Osteoblast (primary cell): ENCODE measurements at places on chromosomes 12 and 14. TPM values are rescaled to one million over a fixed set of nuclear protein-coding genes. Genes with fewer than 3 reads are reported as not detected.
A peak's percentile ranks its signal among the peaks of the same experiment; 100 is the strongest.

GRCh38 chr12:94025756-94026155 lies 122.6 kb upstream of the PLXNC1 start:
- H3K4me1 ChIP-seq: no peaks in the 10 kb centered on the region
- no peak overlapping the region for H3K27ac ChIP-seq

- H3K27ac ChIP-seq: no peak overlapping the region
- no peak overlapping the region for H3K4me3 ChIP-seq
- H3K4me1 ChIP-seq: no peaks in the 10 kb centered on the region
- no peaks in the 10 kb centered on the region for H3K27me3 ChIP-seq
Measured at GRCh38 chr12:129901254-129901653, 2.6 kb downstream of the TMEM132D start.

DNA sequence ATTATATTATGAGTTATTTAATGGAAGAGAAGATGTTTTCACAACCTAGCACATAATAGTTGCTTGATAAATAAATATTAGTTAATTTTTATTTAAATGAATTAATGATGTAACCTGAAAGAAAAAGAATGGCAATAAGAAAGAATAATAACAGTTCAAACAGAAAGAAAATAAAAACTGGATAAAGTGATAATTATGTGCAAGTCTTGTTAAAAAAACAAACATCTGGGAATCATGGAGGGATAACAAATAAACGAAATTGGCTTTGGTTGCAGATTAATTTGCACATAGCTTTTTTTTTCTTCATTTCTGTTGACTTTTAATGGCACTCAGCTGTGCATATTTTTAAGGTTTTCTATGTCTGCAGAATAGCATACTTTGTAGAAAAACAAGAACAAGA lies 23.4 kb upstream of the ABCD2 start:
- H3K36me3 ChIP-seq: no peaks in the 10 kb centered on the region
- no peak overlapping the region for H3K4me3 ChIP-seq
- no peak for DNase-seq

- no peak for DNase-seq
- no peaks in the 10 kb centered on the region for H3K4me1 ChIP-seq
- no peaks in the 10 kb centered on the region for H3K36me3 ChIP-seq
- no peak overlapping the region for H3K27ac ChIP-seq
- no peaks in the 10 kb centered on the region for H3K27me3 ChIP-seq
Measured at GRCh38 chr12:92342574-92342973, 196.9 kb upstream of the BTG1 start.

GRCh38 chr12:73445658-73446324 lies 1091.8 kb upstream of the ATXN7L3B start:
- no peaks in the 10 kb centered on the region for H3K27me3 ChIP-seq
- no peaks in the 10 kb centered on the region for H3K4me1 ChIP-seq
- H3K27ac ChIP-seq: no peak overlapping the region
- H3K36me3 ChIP-seq: no peaks in the 10 kb centered on the region

- peak; percentile 84 for DNase-seq
- peaks cover 18% of the 10 kb centered on the region for H3K36me3 ChIP-seq
- peak within 1 kb of the TSS; percentile 91 for H3K27ac ChIP-seq
- H3K27me3 ChIP-seq: no peaks in the 10 kb centered on the region
- H3K4me1 ChIP-seq: peaks cover 18% of the 10 kb centered on the region
Measured at GRCh38 chr12:95790033-95790916, at the start of gene NTN4. Gene NTN4, minus strand, starts transcription at chr12:95790764. Its CDS starts 455 bp downstream, at chr12:95790309.

DNA sequence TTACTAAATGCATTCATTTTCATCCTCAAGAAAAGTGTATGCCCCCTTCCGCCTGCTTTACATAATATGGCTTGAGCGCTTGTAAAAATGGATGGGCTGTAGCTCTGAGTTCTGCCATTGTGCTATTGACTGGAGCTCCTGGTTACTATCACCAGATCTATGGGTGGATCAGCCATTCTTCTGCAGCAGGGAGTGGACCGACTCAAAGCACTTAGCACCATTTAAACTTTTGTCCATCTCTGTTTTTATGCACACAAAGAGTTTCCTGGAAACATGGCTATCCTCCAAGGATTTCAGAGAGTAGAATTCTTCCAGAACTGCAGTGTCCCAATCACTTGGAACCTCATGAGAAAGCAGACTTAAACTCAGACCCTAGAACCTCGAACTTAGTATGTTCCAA lies 4.5 kb upstream of the NUMB start:
- H3K4me1 ChIP-seq: peaks cover 88% of the 10 kb centered on the region
- peak overlapping the region; percentile 88 for H3K27ac ChIP-seq
- H3K36me3 ChIP-seq: no peaks in the 10 kb centered on the region
- no peaks in the 10 kb centered on the region for H3K27me3 ChIP-seq

DNA sequence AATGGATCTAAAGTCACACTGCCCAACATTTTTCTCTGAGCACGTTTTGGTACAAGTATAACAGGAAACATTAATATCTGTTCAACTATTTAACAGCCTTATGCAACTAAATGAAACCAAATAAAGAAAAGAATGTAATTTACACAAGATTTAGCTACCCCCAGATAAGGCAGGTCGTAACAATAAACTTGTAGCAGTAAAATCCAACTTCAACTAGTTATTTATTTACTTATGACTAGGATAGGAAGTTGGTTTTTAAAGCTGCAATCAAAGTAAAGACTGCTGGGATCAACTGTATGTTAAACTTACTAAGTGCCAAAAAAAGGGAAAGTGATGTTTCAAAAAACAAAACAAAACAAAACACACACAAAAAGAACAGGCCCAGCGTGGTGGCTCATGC lies 30.9 kb downstream of the FERMT2 start:
- H3K4me1 ChIP-seq: peaks cover 78% of the 10 kb centered on the region
- peaks cover 40% of the 10 kb centered on the region for H3K36me3 ChIP-seq
- no peak for DNase-seq
- no peak overlapping the region for H3K4me3 ChIP-seq

- H3K27ac ChIP-seq: no peak overlapping the region
- H3K27me3 ChIP-seq: no peaks in the 10 kb centered on the region
- no peak overlapping the region for H3K4me3 ChIP-seq
- H3K36me3 ChIP-seq: no peaks in the 10 kb centered on the region
- DNase-seq: peak; percentile 37
- peaks cover 25% of the 10 kb centered on the region for H3K4me1 ChIP-seq
Measured at GRCh38 chr14:68377459-68377858, 415.4 kb downstream of the ZFP36L1 start.

GRCh38 chr14:105491366-105491973 lies 424 bp downstream of the TEDC1 start:
- no peaks in the 10 kb centered on the region for H3K36me3 ChIP-seq
- H3K4me3 ChIP-seq: peak overlapping the region; percentile 77
- H3K27ac ChIP-seq: no peak overlapping the region
- DNase-seq: peak; percentile 96

DNA sequence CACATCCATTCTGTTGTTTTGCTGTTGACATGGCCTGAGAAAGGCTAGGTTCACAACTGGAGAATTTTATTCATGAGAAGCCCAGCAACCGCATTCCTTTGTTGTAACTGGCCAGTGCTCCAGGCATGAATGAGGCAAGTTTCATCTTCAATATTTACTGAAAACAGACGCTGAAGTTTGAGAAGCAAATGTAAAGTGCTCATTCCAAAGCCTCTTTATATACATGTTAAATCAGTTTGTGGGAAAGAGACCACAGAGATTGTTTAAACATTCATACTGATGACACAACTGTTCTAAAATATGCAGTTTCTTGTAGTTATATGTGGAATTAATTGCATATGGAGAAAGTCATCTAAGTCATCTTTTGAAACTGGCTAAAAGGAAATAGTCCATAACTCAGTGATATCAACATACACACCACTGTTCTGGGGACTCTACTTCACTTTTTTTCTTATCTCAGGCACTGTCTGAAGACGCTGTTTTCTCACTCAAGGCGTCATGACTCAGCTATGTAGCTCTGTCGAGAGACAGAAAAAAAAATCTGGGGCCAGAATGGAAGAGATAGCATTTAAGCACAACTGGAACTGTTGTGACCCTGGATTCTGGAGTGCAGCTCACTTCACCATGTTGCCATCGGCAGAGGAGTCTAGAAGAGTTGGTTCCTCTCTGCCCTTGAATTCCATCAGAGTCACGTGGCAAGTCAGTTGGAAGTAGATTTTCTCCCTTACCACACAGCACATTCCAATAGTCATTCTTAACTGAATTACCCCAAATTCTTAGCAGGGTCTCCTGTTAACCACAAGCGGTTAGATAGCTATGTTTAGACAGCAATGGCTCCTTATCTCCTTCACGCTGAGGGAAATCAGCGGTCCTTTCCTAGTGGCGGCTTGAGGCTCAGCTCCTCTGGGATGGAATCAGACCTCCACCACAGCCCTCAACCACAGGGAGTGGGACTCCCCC lies 258.4 kb upstream of the HMGA2 start:
- H3K4me3 ChIP-seq: peak overlapping the region; percentile 37
- H3K27me3 ChIP-seq: no peaks in the 10 kb centered on the region
- DNase-seq: peak; percentile 61
- peaks cover 79% of the 10 kb centered on the region for H3K4me1 ChIP-seq
- peak overlapping the region; percentile 97 for H3K27ac ChIP-seq

DNA sequence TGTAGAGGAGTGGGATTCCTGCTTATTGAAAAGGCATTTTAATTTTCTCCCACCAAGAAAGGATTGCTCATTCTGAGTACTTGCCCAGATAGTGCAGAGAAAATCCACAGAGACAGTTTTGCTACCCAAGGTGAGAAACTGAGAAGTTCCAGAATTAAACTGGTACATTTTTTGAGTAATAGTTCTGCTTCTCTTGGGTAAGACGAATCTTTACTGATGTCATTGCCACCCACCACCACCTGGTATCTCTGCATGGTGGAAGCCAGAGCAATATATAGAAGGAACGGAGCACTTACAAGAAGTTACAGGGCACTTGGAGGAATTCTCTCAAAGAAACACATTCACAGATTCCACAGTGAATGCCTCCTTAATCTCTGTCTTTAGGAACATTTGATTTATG lies 20.7 kb upstream of the FRMD6 start:
- no peak overlapping the region for H3K4me3 ChIP-seq
- peaks cover 3% of the 10 kb centered on the region for H3K4me1 ChIP-seq
- no peak for DNase-seq
- H3K27ac ChIP-seq: no peak overlapping the region
- no peaks in the 10 kb centered on the region for H3K36me3 ChIP-seq
- no peaks in the 10 kb centered on the region for H3K27me3 ChIP-seq

DNA sequence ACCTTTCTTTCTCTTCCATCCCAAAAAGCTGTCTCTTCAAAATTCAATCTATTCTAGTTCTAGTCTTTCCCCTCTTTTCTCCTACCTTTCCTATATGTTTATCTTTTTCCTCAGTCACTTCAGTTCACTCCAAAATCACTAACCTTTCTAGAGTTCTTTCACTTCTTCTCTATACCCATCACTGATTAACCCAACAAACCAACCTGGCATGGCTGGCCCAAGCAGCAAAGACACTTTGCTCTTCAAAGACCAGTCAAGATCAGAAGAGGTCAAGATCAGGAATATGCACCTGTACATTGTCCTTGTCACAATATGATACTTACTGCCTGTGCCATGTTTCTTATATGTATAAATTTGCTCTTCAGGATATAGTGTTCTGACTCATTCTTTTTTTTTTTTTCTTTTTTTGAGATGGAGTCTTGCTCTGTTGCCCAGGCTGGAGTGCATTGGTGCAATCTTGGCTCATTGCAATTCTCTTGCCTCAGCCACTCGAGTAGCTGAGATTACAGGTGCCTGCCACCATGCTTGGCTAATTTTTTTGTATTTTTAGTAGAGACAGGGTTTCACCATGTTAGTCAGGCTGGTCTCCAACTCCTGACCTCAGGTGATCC lies 112.9 kb downstream of the C12orf42 start:
- no peak overlapping the region for H3K4me3 ChIP-seq
- no peaks in the 10 kb centered on the region for H3K27me3 ChIP-seq
- no peaks in the 10 kb centered on the region for H3K36me3 ChIP-seq

DNA sequence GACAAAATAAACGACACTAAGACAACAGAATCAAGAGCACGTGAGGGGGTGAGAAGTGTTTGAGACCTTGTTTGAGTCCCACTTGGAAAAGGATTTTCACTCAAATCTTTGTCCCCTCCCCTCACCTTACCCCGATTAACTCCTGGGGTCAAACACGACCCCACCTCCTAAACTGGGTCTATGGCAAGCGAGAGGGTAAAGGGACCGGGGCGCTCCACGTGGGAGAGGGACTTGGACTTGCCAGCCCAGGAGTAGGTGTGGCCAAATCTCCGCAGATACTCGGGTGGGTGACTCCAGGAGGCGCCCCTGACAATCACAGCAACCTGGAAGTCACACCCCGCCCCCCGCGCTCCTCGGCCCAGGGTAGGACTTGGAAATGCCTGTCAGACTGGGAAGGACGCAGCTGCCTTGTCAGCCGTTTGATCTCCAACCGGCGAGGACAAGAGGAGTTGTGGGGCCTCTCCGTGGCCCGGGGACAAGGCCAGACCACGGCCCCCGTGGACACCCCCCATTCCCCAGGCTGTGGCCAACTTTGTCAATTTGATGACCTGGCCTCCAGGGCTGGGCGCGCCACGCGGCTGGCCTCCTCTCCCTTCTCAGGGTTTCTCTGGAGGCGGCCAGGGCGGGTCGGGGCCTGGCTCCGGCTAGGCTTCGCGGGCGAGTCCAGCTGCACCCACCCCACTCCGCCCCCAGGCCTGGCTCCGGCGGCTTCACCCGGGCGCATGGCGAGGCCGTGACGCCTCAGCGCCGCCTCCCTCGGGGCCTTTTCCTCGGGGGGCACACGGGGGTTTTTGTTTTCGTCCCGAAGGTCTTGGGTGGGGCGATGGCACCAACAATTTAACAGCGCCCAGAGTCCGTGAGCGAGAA lies 1.1 kb upstream of the BCL11B start:
- H3K27ac ChIP-seq: no peak overlapping the region
- H3K36me3 ChIP-seq: no peaks in the 10 kb centered on the region
- H3K27me3 ChIP-seq: peaks cover 68% of the 10 kb centered on the region
- DNase-seq: peak; percentile 89
- H3K4me1 ChIP-seq: peaks cover 13% of the 10 kb centered on the region

DNA sequence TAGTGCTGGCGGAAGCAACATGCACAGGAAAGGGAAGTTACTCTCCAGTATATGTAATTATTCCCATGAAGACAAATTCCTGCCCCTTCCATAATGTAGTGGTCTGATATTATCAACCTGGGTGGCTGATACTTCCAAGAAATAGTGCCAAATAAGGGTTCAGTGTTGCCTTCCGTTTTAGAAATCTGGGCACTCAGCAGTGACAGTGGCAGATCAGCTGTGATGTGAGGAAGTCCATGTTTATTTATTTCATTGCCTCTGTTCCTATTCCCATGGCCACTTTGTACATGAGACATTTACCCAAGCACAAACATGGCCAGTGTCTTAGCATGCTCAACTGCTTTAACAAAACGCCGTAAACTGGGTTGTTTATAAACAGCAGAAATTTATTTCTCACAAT lies 20.3 kb upstream of the POC1B start:
- DNase-seq: no peak
- H3K36me3 ChIP-seq: no peaks in the 10 kb centered on the region
- no peaks in the 10 kb centered on the region for H3K27me3 ChIP-seq
- H3K27ac ChIP-seq: no peak overlapping the region
- H3K4me1 ChIP-seq: peaks cover 23% of the 10 kb centered on the region

The HOXC6 gene
- total RNA-seq: 5.6 and 7.2 TPM in 2 replicates

The LRRIQ1 gene
- under 0.01 TPM in 1 of 2 replicates, not detected in the other for total RNA-seq

The LTBP2 gene
- total RNA-seq: 493 and 546 TPM in 2 replicates

The DENND5B gene
- total RNA-seq: 18.8 and 25.6 TPM in 2 replicates

The GNB3 gene
- 1.4 and 2.7 TPM in 2 replicates for total RNA-seq

The FITM1 gene
- total RNA-seq: 0.29 and 0.72 TPM in 2 replicates

The KLRG1 gene
- under 0.01 and 0.29 TPM in 2 replicates for total RNA-seq
